ENCODE measurements at places on chromosomes 1 and 21. TPM values are rescaled to one million over a fixed set of nuclear protein-coding genes. Genes with fewer than 3 reads are reported as not detected.

- peaks cover 46% of the 10 kb centered on the region for H3K36me3 ChIP-seq
- H3K4me3 ChIP-seq, result no peak overlapping the region
- H3K27ac ChIP-seq, result peak overlapping the region; percentile 62
- H3K4me1 ChIP-seq, result peaks cover 70% of the 10 kb centered on the region
- no peak for DNase-seq
Observed at GRCh38 chr1:245579881-245580280, 425.1 kb downstream of the KIF26B start.

Gene LRRC71
- polyA plus RNA-seq, result not detected

GRCh38 chr1:6270401-6270800 lies 9.5 kb upstream of the GPR153 start:
- H3K27ac ChIP-seq, result peak overlapping the region; percentile 78
- no peaks in the 10 kb centered on the region for H3K36me3 ChIP-seq
- no peak overlapping the region for H3K4me3 ChIP-seq
- H3K4me1 ChIP-seq, result peaks cover 50% of the 10 kb centered on the region

Gene KCNK1
- 10.1 TPM for polyA plus RNA-seq

DNA sequence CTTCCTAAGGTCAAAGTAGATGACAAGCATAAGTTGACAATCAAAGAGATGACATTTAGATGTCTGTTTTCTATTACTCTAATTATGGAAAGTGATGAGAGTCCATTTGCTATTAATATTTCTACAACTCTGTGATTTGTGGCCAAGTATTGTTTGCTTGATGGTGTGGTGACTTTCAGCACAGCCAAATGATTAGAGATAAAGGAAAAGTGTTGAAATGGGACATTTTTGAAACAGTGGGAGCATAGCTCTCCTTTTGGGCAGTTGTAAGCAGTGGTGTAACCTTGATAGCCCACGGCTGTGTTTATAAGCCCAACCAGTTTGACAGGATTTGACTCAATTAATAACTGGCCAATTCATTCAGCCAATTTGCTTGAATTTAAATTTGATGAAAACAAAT lies 31.6 kb downstream of the ZC3H11B start:
- H3K4me3 ChIP-seq, result no peak overlapping the region
- H3K4me1 ChIP-seq, result no peaks in the 10 kb centered on the region
- no peaks in the 10 kb centered on the region for H3K36me3 ChIP-seq
- DNase-seq, result no peak
- no peaks in the 10 kb centered on the region for H3K27me3 ChIP-seq
- H3K27ac ChIP-seq, result no peak overlapping the region

Gene CHODL
- not detected for polyA plus RNA-seq

DNA sequence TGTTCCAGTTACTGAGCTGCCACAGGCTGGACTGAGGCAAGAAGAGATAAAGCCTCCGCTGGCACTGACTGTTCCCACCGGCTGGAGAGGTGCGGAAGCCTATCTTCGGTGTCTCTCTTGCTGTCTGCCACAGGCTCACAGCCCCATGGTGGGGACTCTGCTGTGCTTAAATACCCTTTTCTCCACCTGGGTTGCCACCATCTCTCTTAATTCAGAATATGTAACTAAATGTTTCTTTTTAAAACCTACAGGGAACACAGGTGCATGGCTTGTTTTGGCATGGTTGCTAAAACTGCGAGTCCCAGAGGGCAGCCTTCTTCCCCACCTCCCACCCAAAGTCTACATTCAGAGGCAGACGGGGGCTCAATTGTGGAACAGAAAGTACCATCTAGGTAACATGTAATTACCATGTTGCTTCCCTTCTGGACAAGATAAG lies 8.1 kb upstream of the LBR start:
- no peak overlapping the region for H3K27ac ChIP-seq

GRCh38 chr1:21258331-21259134 lies 31.7 kb downstream of the ECE1 start:
- no peak overlapping the region for H3K27ac ChIP-seq
- H3K27me3 ChIP-seq, result no peaks in the 10 kb centered on the region
- H3K36me3 ChIP-seq, result peaks cover 24% of the 10 kb centered on the region
- peaks cover 55% of the 10 kb centered on the region for H3K4me1 ChIP-seq
- no peak overlapping the region for H3K4me3 ChIP-seq

DNA sequence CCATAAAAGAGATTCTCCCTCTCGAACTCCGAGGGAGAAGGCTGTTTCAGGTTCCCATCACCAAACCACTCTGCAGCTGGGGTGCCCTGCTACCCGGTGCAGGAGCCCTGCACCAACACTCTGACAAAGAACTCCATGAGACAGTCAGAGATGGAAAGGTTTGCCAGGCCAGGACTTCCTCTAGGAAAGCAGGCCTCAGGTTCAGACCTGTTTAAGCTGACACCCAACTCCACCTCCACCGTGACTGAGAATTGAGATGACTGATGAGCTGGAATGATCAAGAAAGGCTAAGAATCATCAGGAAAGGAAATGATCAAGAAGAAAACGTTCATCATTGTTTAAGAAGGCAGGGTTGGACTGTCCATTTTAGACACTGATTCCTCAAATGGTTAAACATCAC lies 46.2 kb upstream of the KCNE1 start:
- H3K27ac ChIP-seq, result no peak overlapping the region
- no peaks in the 10 kb centered on the region for H3K27me3 ChIP-seq
- no peaks in the 10 kb centered on the region for H3K36me3 ChIP-seq
- no peak for DNase-seq
- no peak overlapping the region for H3K4me3 ChIP-seq

DNA sequence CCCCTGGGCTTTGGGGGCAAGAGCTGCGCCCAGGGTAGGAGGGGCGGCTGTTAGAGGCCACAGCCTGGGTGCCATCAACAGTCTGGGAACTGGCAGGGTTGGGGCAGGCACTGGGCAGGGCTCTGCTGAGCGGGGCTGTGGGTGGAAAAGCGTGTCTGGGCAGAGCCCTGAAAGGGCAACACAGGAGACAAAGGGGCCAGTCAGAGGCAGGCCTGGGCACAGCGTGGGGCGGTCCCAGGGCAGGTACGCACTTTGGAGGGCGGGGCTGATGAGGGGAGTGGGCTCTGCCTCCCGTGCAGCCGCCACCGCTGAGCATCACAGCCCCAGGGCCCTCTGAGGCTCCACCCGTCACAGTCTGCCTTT lies 13.9 kb downstream of the CELSR2 start:
- no peak for DNase-seq
- no peaks in the 10 kb centered on the region for H3K4me1 ChIP-seq
- peaks cover 5% of the 10 kb centered on the region for H3K36me3 ChIP-seq
- H3K4me3 ChIP-seq, result no peak overlapping the region
- H3K27ac ChIP-seq, result peak overlapping the region; percentile 0

GRCh38 chr1:61084491-61085031 lies 2.2 kb downstream of the NFIA start:
- H3K36me3 ChIP-seq, result peaks cover 12% of the 10 kb centered on the region
- H3K27me3 ChIP-seq, result no peaks in the 10 kb centered on the region
- peaks cover 22% of the 10 kb centered on the region for H3K4me1 ChIP-seq
- no peak for DNase-seq
- no peak overlapping the region for H3K27ac ChIP-seq

DNA sequence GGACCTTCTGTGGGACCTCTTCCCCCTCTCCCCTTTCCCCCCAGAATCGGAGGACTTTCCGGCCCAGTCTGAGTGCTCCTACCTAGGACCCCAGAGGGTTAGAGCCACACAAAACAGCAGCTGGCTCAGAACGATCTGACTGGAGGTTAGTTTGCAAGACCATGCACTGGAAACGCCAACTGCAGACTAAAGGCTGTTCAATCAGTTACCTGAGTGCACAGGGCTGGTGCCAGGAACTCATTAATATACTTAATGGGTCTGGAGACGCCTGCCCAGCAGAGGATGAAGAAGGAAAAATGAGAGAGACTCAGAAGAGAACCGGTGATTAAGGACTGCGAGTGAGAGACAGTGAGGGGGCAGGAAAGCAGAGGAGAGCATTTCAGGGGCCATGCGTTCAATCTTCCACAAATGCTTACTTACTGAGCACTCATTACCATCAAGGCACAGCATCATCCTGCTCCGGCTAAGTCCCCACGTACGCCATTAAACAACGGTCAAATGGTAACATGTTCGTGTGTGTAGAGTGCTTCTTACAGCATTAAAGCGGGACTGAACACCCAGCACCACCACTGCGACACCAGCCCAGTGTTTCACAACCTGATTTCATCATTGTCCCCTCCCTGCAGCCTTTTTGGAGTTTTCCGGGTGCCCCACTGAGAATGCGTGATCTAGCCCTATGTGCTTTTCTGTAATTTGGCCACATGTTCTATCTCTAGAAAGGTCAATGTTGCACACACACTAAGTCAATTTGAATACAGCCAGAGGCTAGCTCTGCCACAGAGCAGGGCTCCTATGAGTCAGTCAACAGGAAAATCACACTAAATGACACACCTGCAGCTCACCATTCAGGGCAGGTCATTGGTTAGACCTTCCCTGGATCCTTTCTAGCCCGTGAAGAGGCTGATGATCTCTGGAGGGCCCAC lies 7.6 kb downstream of the ENO1 start:
- DNase-seq, result no peak
- peak overlapping the region; percentile 97 for H3K27ac ChIP-seq
- H3K36me3 ChIP-seq, result peaks cover 80% of the 10 kb centered on the region
- no peak overlapping the region for H3K4me3 ChIP-seq
- no peaks in the 10 kb centered on the region for H3K27me3 ChIP-seq
- H3K4me1 ChIP-seq, result peaks cover 56% of the 10 kb centered on the region

Gene OR10Z1
- not detected for polyA plus RNA-seq

DNA sequence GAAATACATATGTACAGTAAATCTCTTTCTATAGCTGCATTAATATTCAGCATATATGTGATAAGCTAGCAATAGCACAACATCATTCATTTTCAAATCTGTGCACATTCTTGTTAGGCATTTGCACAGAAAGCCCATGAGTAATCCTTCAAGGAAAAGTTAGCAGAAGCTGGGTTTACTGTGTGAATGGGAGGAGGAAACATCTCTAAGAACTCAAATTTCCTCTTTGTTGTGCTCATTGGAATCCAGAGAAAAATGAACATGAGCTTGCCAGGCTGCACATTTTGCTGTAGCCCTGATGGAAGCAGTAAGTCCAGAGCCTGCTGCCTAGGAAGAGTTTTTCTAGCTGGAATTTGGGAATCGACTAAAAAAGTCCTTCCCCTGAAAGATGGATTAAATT lies 214.2 kb upstream of the FOXD3 start:
- no peaks in the 10 kb centered on the region for H3K36me3 ChIP-seq
- H3K27me3 ChIP-seq, result no peaks in the 10 kb centered on the region
- no peaks in the 10 kb centered on the region for H3K4me1 ChIP-seq
- DNase-seq, result no peak
- no peak overlapping the region for H3K4me3 ChIP-seq

GRCh38 chr1:15633756-15634420 lies 16.6 kb downstream of the DDI2 start:
- H3K4me3 ChIP-seq, result no peak overlapping the region
- no peak for DNase-seq
- no peak overlapping the region for H3K27ac ChIP-seq

DNA sequence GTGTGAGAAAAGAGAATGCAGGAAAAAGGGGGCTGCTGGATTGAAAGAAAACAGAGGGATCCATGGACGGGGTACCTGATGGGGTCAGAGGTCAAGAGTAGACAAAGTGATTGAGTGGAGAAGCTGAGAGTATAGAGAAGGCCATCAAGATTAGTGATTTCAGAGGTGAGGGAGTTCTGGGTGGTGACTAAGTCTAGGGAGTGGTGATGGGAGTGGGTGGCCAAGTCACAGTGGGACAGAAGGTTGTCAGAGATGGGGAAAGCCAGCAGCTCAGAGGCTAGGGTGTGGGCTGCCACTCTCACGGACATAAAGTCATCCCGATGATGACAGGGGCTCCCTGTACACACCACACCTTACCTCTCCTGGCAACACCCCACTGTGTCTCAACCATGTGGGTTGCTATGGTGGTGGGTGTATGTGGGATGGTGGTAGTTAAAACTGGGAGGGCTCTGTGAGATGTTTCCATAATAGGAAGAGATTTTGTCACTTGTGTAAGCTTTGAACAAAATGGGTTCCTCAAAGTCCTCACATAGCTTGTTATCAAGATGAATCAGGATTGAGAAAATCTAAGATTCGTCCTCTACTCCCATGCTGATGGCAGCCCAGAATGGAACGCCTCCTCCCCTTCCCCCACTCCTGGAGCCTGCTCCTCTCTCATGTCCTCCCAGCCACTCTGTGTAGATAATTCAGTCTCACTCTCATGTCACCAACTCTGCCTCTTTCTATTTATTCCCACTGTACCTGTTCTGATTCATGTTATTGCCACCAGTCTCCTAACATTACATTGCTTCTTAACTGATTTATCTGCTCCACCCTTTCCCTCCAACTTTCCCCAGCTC lies 20.3 kb upstream of the CSF1 start:
- no peak overlapping the region for H3K4me3 ChIP-seq
- no peaks in the 10 kb centered on the region for H3K27me3 ChIP-seq
- no peak overlapping the region for H3K27ac ChIP-seq
- peaks cover 4% of the 10 kb centered on the region for H3K4me1 ChIP-seq
- no peak for DNase-seq
- H3K36me3 ChIP-seq, result no peaks in the 10 kb centered on the region
